ENCODE measurements at places on chromosomes 11 and 22. TPM values are rescaled to one million over a fixed set of nuclear protein-coding genes. Genes with fewer than 3 reads are reported as not detected.
A peak's percentile ranks its signal among the peaks of the same experiment; 100 is the strongest.

Gene CAVIN3
- 42.5 TPM for total RNA-seq

GRCh38 chr11:130583801-130584211, 135.4 kb downstream of the ADAMTS15 start:
- DNase-seq, result no peak

DNA sequence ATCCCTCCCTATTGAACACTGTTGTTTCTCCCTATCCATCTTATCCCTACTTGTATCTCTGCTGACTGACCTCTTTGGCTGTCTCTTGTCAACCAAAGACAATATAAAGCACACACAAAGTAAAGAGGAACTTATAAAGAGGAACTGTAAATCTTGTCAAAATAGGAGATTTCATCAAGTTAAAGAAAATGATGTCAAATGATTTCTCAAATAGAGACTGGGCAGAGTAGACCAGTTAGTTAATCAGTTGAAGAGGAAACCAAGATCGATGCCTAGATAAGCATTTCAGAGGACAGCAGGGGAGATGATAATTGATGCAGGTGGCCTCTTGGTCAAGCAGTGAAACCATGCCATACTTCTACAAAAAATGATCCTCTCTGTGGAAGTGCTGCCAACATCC, 22.7 kb downstream of the KCNQ1OT1 start:
- DNase-seq, result no peak

Gene TRIM34
- total RNA-seq, result 2.8 TPM

DNA sequence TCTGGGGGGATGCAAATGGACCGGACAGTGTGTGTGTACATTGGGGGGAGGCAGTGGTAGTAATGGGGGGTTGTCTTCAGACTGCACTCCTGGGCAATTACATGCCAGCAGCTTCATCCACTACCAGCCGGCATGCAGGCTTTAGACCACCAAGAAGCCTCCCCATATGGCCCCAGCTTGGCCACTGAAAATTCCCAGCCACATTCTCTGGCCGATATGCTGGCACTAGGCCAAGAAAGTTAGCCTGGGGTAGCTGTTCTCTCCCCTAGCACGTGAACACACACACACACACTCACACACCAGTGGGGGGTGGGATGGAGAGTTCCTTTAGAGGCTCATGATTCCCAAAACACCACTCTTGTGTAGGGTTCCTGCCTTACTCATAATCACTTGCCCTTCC, 3.6 kb upstream of the ROBO3 start:
- DNase-seq, result no peak

Gene HTR3B
- not detected for total RNA-seq

Gene ZBTB16
- total RNA-seq, result 78.1 TPM

DNA sequence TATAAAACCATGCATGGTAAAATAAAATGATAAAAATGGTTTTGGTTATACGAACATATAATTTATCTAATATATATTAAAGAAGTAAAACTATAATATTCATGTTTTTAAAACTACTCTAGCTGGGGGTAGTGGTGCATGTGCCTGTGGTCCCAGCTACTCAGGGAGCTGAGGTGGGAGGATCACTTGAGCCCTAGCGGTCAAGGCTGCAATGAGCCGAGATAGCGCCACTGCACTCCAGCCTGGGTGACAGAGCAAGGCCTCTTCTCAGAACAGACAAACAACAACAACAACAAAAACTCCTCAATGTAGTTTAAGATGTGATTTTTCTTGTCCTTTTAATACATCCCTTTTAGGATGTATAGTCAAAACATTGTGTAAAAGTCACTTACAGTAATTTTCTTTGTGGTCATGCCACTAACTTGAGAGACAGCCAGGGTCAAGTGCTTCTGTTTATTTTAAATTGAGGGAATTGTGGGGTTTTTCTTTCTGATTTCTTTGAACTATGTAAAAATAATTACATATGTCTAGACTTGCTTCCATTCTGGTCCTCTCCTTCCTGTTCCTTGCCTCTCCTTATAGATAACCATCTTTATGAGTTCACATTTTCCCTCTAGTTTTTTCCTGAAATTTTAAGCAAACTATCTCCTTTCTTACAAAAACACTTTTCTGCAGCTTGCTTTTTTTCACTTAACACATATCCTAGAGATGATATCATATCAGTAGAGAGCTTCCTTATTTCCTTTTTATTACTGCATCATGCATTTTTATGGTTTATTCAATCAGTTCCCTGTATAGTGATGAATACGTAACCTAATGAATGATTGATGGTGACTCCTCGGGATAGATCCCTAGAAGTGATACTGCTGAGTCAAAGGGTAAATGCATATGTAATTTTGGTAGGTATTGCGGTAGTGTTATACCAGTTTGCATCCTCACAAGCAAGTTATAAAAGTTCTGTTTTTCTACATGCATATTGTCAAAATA, 9.1 kb downstream of the OR2AT4 start:
- DNase-seq, result no peak

Gene APOBEC3B
- total RNA-seq, result 0.78 TPM

Gene BBOX1
- not detected for total RNA-seq

Gene KDM4E
- total RNA-seq, result not detected

- DNase-seq, result no peak
Measured at GRCh38 chr11:65786008-65786785, 666 bp upstream of the OVOL1 start.

DNA sequence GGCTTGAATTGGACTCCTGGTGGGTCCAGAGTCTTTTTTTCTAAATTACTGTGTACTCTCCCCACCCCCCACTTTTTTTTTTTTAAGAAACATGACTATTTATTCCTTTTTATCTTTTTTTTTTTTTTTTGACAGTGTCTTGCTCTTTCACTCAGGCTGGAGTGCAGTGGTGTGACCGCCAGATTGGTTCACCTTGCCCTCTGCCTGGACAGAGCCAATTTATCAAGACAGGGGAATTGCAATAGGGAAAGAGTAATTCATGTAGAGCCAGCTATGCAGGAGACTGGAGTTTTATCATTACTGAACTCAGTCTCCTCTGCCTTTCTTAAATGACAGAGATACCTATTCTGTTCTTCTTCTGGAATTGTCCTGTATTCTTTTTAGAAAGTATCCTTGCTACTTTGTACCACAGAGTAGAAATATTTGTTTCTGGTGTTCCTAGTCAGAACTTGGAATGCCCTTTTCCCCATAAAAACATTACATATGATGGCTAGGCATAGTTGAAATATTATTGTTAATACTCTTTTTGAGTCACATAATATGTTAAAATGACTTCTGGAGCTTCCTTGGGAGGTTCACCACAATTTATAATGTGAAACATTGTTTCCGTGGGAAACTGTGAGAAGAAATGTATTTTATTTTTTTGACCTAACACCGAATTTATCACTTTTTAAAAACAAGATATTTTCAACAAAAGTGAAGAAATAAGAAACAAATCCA, 95.6 kb downstream of the UVRAG start:
- no peak for DNase-seq

Gene OR52E4
- total RNA-seq, result not detected

Gene DAGLA
- 4.3 TPM for total RNA-seq

GRCh38 chr11:75107187-75107586, 10.5 kb upstream of the OR2AT4 start:
- DNase-seq, result no peak

Gene GDPD4
- not detected for total RNA-seq

Gene SUSD2
- 2.8 TPM for total RNA-seq

- peak; percentile 58 for DNase-seq
Measured at GRCh38 chr22:33209930-33210784, 152.0 kb upstream of the SYN3 start.

DNA sequence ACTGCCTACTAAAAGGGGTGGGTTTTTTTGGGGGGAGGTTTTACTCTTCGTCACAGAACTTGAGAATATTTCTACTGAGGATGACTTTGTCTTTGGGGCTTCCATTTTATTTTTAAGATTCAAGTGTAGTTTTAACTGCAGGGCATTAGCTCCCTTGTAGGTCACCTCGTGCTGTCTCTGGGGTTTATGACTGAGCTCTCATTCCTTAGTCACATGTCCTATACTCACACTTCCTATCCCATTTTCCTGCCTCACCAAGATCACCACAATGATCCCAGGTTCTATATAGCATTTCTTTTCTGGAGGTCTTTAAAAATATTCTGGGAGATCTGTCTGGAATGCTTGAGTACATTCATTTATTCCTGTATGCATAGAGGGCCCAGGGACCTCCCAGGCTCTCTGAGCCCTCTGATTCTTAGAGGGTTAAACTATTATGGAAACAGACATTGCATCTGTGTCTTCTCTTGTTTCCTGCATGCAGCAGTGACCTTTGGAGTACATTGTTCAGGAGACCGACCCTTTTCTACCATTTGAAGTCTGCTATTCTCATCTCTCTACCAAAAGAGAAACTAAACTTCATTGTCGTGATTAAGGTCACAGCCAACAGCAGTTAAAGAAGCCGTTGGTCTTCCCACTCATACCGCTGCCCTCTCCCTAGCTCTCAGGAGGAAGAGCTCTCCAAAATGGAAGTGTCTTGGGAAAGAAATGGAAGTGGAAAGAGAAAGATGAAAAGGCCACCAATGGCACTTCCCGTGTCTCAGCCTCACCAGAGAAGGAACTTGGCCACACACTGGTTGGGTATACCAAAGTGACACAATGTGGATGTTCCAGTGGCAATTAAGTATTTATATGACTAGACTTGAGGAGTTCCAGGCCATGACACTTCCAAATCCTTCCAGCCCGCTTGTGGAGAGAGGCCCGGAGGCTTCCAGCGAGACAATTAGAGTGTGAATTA, 77.5 kb downstream of the ZBTB16 start:
- DNase-seq, result no peak

Gene IGSF9B
- total RNA-seq, result 41.7 TPM

DNA sequence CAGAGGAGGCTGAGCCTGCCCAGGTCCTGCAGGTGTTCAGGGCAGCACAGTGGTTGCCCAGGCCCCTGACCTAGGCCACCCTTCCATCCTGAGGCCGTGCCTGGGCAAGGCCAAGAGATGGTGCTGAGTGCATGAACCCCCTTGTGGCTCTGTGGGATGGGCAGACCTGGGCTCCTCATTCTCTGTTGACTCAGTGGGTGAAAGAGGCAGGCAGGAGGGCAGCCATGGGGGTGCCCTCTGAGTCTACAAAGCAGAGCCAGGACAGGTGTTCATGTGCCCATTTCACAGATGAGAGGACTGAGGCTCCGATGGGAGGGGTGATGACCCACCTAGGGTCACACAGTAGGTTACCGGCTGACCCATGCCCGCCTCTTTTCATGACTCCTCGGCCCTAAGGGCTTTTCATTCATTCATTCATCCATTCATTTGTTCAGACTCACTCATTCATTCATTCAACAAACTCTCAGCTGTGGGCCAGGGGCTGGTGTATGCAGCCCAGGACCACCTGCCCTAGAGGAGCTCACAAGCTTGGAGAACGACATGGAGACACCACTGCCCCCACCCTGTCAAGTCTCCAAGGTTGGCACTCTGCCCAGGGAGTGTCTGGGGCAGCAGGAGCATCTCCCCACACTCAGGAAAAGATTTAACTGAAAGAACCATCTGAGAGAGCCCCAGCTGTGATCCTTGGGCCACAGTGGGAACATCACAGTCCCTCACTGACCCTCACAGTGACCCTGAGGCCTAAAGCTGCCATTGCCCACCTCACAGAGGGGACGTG, 40.5 kb downstream of the IGLL5 start:
- DNase-seq, result no peak

Gene ST14
- total RNA-seq, result 2.1 TPM

GRCh38 chr22:43465291-43466015, 53.6 kb downstream of the MPPED1 start:
- no peak for DNase-seq

DNA sequence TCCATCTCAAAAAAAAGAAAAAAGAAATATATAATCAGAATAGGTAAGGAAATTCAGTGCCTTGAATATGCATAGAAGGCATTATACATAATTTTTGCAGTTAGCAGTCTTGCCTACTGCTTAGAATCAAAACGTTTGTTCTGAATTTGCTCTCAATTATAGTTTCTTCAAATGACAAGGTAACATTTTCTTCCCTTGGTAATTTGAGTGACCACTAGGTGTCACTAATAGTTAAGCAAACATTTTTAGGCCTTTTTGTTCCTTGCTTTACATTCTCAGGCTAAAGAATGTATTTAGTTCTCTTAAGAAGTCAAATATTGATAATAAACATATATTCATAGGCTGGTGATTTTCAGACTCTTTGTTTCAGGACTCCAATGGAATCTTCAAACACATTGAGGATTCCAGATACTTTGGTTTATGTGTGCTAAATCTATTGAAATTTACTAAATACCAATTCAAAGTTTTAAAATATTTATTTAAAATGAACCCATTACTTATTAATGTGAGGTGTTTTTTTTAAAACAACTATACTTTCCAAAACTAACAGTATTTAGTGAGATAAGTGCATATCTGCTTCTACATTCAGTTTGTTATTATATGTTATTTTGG, 55.0 kb upstream of the DEPDC7 start:
- DNase-seq, result no peak

DNA sequence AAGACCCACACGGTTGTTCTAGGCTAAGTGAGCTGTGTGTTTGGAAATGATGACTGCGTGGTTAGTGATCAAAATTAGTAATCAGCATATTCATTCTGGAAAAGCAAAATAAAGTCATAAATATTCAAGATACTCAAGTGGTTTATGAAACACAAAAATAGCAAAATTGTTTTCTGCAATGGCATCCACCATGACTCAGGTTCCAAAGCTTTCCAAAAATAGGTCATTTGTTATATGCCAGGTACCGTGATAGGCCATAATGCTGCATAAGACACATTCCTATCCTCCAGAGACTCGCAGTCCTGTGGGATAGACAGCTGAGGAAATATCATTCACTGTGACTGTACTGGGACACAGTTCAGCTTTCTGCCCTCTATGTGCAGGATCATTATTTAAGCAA, 2.4 kb upstream of the ATL3 start:
- no peak for DNase-seq

DNA sequence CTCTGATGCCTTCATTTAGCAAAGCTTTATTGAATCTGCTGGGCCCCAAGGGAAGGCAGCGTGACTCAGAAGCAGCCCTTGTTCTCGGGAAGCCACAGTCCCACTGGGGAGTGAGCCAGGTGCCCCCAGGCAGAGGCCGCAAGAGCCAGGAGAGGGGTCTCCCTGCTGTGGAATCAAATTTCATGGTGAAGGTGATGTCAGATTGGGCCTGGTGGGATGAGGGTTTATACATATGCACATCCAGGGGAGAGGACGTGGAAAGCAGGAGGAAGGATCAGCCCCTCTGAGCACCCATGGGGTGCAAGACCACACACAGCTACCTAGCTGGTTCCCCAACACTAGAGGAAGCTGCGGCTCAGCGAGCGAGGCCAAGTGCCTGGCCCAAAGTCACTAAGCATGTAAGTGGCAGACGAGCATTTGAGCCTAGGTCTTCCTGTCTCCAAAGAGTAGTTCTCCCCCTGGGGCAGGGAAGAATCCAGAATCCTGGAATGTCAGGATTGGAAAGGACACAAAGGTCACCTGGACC, 2.0 kb downstream of the SYNGR1 start:
- DNase-seq, result no peak

Measured in Right ventricle myocardium inferior (tissue), 1 donor.